NCI-H1694 treated with DMSO at 0.1 percent for 48 hours (cell line): ENCODE measurements at places on chromosomes 16 and 17.

DNA sequence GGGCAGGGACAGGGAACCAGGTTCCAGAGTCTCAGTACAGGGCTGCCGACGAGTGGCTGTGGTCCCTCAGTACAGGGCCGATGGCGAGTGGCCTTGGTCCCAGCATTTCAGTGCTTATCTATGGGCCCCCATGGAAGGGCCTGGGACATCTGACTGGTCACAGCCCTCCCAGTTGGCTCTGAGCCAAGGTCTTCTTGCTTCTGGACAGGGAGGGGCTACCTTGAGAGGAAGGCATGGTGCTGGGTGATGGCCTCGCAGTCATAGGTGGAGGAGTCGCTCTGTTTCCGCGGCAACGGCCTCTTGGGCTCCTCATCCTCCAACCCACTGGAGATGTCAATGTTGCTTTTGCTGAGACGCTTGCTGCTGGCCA, 32.5 kb downstream of the PIMREG start:
- no peak for DNase-seq

GRCh38 chr16:49581630-49582298, 208.2 kb downstream of the C16orf78 start:
- DNase-seq: no peak

DNA sequence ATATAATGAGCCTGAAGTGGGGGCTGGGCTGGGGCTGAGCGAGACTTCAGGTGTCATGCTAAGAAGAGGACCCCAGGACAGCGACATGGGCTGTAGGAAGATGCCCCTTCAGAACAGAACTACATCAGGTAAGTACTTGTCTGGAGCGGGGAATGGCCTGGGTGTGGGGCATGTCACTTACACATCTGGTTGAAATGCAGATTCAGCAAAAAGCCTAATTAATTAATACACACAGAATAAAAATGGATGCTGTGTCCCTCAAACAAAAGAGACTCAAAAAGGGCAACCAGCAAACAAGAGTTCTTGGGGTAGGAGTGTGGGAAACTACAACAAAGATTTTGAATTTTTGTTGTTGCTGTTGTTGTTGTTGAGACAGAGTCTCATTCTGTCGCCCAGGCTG, 11.8 kb downstream of the CMTM2 start:
- no peak for DNase-seq

- no peak for DNase-seq
Observed at GRCh38 chr17:31427684-31428083, 36.2 kb downstream of the RAB11FIP4 start.

- DNase-seq: no peak
Observed at GRCh38 chr16:78538292-78538691, 438.8 kb downstream of the WWOX start.

GRCh38 chr16:58493756-58494431, 6.0 kb upstream of the NDRG4 start:
- DNase-seq: no peak

DNA sequence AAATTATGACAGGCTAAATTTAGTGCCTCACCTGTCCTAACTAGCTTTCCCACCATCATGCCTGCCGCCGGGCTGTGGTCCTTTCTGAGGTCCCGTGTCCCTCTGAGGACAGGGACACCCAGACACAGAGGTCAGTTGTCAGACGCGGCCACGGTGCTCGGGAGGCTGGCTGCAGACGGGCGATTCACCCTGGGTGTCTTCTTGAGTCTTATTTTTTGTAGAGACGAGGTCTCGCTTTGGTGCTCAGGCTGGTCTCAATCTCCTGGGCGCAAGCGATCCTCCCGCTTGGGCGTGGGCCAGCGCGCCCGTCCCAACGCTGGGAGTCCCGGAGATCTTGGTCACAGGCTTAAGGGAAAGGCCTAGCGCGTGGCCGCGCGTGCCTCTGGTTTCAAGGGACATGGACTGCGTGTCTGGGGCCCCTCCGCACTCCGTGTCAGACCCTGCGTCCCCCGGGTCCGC, 797 bp upstream of the RAB11FIP3 start:
- no peak for DNase-seq

DNA sequence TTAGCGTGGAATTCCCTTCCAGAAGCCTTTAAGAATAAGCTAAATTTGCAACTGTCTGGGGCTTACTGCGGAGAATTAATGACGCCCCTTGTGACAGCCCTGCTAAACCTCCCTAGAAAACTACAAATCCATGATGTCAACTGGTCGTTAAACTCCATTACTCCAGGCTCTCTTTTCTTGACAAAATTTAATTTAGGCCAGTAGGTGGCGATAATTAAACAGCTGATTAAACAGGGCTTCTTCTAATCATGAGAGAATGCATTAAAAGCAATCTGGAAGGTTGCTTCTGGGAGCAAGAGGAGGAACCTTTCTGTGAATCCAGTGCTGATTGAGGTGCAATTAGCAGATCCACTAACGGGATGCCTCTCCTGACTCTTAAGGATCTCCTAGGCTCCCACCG, 8.1 kb upstream of the NLRP1 start:
- peak; percentile 61 for DNase-seq
